ENCODE measurements at places on chromosomes 13 and 19.

DNA sequence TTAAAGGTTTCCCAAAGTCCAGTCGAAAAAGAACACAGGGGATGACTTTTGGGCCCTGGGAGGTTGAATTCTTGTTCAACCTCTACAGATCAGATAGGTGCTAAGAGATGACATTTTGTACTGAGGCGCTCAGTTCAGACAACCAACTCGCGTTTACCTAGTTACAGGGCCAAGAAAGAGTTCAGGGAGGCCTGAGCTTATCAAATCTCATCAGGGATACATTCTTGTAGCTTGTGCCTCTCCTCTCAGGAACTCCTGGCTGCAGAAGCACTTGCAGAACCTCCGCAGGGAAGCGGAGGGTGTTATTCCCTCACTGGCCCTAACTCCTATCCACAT lies 825 bp downstream of the ZNF776 start:
- no peak for DNase-seq

GRCh38 chr13:80215368-80215767 lies 125.6 kb downstream of the SPRY2 start:
- no peak for DNase-seq

GRCh38 chr13:106680796-106681472 lies 113.0 kb upstream of the ARGLU1 start:
- no peak for DNase-seq

GRCh38 chr19:42524250-42524649 lies 4.0 kb downstream of the CEACAM1 start:
- no peak for DNase-seq

- no peak for DNase-seq
Observed at GRCh38 chr19:13819238-13819637, 24.0 kb downstream of the ZSWIM4 start.

GRCh38 chr19:34215006-34215665 lies 39.2 kb upstream of the GARRE1 start:
- DNase-seq, result no peak

DNA sequence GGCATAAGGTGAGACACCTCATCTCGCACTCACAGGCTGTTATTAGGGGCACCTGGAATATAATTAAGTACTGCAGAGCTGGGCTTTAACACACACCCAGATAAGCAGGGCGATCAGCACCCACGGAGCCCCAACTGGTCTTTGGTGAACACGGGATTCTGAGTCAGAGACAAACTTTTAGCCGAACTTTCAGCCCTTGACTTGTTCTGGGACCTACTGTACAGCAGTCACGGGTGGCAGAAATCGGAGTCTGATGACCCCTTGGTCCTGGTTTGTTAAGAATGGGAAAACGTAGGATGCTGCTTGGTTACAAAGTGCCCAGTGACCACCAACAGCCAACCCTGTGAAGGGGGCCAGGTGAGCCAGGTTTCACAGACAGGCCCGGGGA lies 9.0 kb downstream of the SH3GL1 start:
- no peak for DNase-seq

DNA sequence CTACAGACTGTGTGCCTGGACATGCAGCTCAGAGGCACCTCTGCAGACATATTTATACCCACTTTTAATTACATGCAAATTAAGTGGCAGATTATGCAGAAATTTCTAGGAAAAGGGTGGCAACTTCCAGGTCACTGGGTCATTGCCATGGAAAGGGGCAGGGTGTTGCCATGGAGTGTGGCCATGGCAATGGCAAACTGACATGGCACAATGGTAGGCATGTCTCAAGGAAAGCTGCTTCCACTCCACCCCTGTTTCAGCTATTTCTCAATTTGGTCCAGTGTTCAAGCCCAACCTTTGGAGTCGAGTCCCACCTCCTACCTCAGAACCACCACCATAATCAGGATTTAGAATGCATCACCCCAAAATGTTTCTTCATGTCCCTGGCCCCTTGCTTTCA lies 170.7 kb upstream of the TSHZ3 start:
- DNase-seq, result no peak

GRCh38 chr19:56110515-56111448 lies 10.3 kb downstream of the ZNF787 start:
- DNase-seq, result no peak

- DNase-seq, result no peak
Observed at GRCh38 chr19:7924241-7924640, 1.7 kb downstream of the CTXN1 start.

- DNase-seq, result no peak
Observed at GRCh38 chr13:36438594-36439483, 6.5 kb downstream of the CCNA1 start.

DNA sequence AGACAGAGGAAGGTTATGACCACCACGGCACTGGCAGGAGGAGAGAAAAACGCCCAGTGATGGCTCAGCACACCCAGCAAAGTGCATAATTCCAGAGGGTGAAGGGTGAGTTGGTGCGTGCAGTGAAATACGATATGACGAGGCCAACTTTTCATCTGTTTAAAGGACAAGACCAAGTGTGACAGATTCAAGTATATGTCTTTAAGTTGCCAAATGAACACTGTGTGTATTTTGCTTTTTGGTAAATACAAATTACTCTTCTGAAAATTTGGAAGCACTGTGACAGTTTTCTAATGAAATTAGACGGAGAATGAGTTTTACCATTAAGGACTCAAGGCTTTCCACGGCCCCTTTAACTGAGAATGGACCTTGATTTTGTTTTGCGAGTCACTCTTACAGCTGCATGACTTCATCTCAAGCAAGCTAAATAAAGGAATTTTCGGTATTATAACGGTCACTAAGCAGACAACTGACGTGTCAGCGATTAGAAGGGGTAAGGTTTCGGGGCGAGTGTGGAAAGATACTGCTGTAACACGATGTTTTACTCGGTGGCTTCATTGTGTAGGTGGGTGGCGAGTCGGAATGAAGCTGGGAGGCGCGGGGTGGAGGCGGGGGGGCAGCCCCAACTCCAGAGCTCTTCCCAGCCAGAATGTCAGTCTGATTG lies 22.8 kb downstream of the COL4A2 start:
- no peak for DNase-seq

GRCh38 chr19:4556597-4557127 lies 2.8 kb downstream of the SEMA6B start:
- no peak for DNase-seq

- no peak for DNase-seq
Observed at GRCh38 chr13:41025518-41025917, 6.4 kb upstream of the ELF1 start.

GRCh38 chr13:26816881-26817280 lies 56.3 kb upstream of the GPR12 start:
- no peak for DNase-seq

DNA sequence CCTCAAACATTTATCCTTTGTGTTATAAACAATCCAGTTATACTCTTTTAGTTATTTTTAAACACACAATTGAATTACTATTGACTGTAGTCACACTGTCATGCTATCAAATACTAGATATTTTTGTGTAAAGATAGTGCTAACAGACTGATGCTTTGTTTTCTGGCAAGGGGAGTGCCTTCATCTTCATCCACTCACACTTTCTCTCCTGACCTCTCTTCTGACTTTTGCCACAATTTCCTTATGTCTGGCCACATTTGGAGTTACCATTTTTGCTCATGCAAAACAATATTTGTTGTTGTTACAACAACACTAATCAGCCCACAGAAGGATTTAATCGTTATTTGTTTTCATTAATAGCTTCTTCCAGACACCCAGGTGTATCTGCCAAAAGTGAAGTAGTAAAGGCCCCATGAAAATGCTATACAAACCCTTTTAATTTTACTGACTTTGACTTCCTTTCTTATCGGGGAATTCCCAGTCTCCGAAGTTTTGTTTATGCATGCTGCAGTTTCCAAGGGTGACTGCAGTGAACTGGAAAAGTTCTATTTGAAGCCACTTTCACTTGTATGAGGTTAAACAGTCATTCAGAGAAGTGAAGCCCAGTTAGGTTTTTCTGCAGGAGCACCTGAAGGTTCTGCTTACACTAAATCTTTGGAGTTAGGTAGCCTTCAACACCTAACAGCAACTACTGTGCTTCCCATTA lies 66.1 kb upstream of the FRY start:
- no peak for DNase-seq

- DNase-seq, result no peak
Observed at GRCh38 chr19:6056801-6057650, 53.3 kb downstream of the RFX2 start.

- no peak for DNase-seq
Observed at GRCh38 chr13:101915755-101916107, 463.3 kb downstream of the ITGBL1 start.

DNA sequence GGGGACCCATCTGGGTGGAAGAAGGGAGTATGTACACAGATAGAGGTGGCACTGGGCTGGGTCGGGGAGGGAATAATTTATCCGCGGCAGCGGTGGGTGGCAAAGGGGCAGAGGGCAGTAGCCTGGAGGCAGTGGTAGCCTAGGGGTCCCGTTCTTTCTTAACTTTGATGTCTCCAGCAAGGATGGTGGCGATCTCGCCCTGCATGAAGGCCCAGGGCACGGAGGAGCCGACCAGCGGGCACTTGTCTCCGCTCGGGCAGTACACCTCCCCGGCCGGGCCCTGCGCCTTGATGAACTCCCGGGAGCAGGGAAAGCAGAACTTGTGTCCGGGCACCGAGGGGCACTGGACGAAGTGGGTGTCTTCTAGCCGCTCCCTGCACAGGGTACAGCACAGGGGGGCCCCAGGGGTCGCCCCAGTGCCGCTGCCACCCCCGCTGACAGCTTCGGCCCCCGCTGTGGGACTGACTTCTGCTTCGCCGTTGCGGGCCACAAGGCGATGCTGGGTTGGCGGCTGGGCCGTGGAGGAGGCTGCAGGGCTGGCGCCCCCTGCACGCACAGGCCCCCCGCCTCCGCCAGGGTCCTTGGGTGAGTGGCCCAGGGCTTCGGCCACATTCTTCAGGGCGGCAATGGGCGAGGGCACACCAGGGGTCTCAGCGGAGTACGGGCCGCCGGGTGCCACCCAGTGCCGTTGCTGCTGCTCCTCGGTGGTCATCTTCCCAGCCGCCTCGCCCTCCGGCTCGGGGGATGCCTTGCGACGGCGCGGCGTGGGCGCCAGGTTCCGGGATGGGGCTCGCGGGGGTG lies 1.9 kb downstream of the IRF2BP1 start:
- DNase-seq, result no peak

DNA sequence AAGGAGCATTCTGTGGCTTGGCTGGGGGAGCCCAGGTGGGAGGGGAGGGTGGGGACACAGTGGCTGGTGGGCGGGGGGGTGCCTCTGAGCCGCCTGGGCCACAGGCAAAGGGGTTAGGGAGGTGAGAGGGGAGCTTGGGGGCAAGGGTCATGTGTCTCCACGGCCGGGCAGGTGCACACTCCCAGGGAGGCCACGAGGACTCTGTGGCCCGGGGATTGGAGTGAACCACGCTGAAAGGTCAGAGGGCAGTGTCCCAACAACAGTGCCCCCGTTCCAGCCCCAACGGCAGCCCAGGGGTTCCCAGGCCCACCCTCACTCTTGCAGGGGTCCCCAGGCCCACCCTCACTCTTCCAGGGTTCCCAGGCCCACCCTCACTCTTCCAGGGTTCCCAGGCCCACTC lies 9.6 kb downstream of the C2CD4C start:
- no peak for DNase-seq

DNA sequence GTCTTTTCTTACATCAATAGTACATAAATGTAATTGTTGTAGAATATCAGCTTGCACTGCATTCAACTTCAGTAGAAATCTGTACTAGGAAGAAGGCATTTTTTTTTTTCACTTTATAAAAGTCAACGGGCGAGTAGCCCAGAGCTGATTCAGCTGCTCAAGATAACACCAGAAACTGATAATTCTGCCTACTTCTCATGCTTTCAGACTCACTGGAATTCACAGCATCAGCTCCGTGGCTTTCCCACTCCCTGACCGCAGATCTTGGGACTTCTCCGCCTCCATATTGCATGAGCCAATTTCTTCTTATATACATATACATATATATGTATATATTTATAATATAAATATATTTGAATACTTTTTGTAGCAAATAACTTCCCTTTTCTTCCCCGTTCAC lies 263.1 kb upstream of the RXFP2 start:
- DNase-seq, result no peak

DNA sequence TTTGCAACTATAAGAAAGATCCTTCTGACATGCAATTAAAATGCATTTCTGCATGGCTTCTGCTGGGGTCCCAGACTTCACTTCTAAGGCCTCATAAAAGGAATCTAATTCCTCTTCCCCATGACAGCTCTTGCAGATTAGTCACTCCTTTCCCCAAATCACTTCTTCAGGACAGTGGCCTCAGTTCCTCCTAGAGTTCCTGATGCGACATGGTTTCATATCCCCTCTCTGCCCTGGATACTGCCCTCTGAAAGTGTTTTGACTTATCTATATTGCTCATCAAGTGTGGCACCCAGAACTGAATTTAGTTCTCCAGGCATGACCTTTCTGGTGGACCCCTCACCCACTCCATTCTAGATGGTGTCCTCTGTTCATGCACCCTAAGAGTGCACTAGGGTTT lies 238.1 kb downstream of the FOXO1 start:
- DNase-seq, result no peak

- no peak for DNase-seq
Observed at GRCh38 chr13:94968040-94968756, 255.9 kb upstream of the SOX21 start.

DNA sequence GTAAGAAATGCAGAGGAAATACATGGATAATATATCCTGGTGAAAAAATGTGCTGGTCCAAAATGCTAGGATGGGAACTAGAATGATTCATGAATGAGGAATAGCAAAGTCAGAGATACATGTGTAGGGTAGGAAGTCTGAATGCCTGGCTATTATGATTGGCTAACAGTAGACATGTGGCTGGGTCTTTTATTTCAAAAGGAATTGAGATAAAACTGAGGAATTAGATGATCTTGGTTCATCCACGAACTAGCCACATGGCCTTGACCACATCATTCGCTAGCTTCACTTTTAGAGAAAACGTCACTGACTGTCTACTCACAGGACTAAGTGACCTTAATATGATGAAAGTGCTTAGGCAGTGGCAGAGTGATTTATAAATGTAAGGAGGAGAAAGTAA lies 103.1 kb downstream of the TRPC4 start:
- no peak for DNase-seq

DNA sequence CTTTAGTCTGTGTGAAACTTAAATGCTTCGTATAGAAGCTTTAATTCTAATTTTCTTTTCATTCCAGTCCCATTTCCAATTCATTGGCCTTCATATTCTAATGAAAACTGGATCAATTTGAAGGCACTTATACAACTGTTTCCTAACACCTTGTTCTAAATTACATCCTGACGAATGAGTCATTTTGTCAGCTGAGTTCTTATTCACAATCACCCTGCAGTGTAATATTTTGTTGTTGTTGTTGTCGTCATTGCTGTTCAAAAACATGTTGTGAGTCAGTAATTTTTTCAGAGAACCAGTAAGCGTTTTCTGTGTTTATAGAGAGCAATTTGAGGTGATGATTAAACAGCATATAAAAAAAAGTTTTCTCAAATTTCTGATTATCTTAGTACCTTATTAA lies 290.0 kb downstream of the PCDH9 start:
- no peak for DNase-seq

DNA sequence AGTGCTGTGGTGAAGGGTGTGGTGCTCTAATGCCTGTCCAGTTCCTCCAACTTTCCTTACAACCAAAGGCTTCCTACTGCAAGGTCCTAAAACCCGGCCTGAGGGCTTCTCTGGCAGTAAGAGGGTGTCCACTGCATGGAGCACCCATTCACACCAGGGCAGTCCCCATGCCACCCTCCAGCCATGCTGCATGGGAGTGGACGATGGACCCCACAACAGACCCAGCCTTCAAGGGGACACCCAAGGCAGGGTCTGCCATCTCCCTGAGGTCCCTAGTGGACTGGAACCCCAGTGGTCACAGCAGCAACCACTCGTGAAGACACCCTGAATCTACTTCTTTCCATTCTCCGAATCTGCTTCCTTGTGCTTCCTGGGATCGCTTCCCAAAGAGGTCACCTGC lies 117.6 kb upstream of the SOX1 start:
- no peak for DNase-seq
